ENCODE measurements at places on chromosomes 5 and 9.

DNA sequence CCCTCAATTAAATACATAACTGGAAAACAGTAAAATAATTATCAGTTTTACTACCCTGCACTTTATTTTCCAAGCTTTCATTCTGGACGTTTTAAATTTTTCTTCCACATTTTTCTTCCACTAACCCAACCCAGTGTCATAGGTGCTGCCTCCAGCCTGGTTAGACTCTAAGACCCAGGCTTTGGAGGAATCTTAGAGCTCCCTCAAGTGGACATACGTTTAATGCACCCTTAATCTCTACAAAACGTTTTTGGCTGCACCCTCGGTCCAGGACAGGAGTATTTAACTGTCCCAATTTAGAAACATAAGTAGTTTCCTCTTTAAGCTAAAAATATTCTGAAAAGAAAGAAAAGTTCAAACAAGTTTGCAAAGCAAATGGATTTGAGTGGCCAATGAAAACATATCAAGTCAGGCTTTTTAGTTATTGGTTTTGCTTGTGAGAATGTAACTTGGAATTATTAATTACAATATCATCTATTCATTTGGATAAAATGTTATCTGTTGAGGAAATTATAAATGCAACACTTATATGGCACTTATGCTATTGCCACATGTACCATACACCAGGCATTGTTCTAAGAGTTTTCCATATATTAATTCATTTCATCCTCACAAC is 38.9 kb downstream of the CDH6 start:
- no peak for DNase-seq

DNA sequence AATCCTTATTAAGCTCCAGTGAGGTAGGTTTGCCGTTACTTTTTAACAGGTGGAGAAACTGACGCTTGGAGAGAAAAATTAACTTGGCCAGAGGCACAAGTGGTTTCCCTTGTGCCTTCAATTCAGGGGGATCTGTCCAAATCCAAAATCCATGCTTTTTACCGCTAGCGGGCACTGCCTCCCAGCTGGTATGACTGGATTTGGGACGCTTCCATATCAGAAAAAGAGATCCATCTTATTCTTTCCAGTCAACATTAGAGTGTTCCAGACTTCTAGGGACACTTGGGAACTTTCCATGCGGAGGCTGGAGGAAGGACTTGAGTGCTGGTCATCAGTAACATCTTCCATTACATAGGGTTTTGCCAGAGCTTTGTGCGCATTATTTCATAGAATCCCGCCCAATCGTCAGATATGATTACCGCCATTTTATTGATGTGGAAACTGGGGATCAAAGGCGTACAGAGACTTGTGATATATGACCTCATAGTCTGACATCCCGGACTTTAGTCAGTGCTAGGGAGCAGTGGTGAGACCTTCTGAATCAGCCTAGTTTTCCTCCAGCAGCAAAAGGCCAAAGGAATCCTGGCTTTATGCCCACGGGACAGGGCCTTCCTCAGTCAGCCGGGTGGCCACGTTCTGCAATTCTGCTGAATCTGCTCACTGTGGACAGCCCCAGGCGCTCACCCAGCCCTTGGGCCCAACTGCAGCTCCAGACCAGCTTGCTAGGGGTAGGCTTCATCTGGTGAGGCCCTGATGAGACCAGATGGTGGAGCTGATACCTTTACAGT is 1.1 kb upstream of the GNPDA1 start:
- no peak for DNase-seq

GRCh38 chr5:150612905-150613670 is 27.4 kb upstream of the SYNPO start:
- no peak for DNase-seq

GRCh38 chr9:131841765-131842318 is 102.0 kb upstream of the RAPGEF1 start:
- no peak for DNase-seq

DNA sequence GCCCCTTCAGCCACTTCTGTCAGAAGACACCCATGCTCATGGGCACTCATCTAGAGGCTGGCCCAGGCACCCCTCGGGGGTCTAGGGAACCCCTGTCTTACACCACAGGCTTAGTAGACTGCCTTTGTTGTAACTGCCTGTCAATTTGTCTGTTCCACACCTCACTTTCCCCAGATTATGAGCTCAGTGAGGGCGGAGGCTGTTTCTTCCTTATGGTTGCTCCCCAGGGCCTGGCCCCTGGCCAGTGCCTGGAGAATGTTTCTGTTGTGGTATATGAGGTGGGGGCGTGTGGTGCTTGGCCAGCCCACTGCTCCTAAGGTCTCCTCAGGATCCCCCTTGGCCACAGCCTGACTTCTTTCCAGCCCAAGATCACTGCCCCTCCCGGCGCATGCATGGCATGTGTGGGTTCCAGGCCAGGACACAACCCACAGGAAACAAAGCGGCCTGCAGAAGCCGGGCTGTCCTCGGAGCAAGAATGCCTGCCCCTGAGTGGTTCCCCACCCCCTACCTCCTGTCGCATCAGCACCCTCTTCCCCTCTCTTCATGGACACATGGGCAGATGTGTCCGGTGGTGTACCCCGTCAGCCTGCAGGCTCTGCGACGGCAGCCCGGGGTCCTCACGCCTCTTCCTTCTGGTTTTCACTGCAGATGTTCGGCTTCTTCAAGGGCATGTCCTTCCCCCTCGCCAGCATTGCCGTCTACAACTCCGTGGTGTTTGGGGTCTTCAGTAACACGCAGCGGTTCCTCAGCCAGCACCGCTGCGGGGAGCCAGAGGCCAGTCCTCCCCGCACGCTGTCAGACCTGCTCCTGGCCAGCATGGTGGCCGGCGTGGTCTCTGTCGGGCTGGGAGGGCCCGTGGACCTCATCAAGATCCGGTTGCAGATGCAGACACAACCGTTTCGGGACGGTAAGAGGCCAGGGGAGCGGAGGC is 17.7 kb downstream of the SLC25A48 start:
- DNase-seq = no peak

DNA sequence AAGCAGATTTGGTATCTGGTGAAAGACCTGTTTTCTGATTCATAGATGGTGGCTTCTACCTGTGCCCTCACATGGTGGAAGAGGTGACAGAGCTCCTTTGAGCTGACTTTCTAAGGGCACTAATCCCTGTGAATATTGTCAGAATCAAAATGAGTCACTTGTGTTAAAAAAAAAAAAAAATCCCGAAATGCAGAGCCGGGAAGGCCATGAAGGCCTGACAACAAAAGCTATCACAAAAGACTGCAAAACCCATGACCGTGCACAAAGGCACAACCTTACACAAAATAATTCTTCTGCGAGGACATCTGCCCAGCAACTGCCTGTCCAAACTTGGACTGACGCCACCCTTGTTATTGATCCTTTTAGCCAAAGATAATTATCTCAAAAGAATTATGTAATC is 19.6 kb upstream of the UBTD2 start:
- DNase-seq = no peak

GRCh38 chr5:149959406-149960236 is 937 bp upstream of the SLC26A2 start:
- DNase-seq = peak; percentile 15

DNA sequence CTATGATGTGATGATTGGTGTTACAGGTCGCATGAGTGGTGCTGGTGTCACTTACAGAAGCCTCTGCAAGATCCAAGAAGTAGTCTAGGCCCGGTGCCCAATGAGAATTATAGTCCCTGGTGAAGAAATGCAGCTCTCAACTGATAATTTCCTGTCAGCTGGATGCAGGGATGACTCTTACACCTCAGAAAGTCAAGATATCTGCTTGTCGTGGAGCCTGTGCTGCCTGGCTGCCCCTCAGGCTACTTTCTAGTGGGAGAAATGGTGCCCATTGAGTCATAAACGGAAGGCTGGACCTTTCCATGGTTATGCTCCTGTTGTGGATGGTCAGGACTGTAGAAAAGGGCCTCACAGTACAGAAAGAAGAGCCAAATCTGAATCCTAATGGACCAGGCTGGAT is 46.8 kb upstream of the NXNL2 start:
- no peak for DNase-seq

- no peak for DNase-seq
These were observed 64.4 kb upstream of the SPATA31E1 start for GRCh38 chr9:87818308-87818707.

- DNase-seq = no peak
These were observed 35.5 kb upstream of the ISL1 start for GRCh38 chr5:51347704-51348103.

- no peak for DNase-seq
These were observed 23.0 kb upstream of the MTAP start for GRCh38 chr9:21779397-21779796.

DNA sequence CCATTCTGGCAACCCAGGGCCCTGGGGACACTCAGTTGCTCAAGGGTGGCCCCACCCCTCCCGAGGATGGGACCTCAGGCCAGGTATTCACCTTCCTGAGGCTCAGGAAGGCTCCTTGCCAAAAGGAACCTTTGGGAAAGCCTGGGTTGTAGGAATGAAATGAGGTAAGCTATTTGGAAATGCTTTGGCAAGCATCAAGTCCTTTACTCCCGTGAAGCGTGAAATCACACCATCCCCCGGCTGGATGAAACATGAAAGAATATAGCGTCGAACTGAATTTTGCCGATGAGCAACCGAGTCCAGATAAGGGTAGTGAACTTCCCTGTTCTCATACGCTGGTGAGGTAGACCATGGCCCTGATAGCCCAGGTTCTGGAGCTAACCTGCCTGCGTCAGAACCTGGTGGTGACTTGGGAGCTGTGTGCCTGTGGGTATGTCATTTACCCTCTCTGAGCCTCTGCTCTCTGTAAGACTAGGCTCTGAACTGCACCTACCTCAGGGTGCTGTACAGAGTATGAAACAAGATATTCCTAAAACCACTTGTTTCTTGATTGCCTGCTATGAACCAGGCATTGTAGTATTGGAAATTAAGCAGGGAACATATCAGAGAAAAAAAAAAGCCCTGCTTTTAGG is 105.3 kb upstream of the BOD1 start:
- DNase-seq = no peak

- no peak for DNase-seq
These were observed 340.2 kb downstream of the SLCO4C1 start for GRCh38 chr5:101955891-101956290.

DNA sequence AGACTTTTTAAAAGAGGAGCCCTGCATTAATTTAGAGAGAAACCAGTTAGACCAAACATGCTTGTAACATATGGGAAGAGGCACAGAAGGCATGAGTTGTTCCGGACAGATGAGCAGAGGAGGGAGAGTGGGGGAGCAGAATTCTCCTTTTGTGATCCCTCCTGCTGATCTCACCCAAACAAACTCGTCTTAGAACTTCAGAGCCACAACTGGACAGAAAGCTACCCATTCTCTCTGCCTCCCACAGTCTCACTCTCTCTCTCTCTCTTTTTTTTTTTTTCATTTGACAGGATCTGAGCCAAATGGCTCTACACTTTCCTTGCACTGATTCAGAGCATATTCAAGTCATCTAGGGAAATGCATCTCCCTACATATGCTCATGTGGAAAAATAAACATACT is 196.0 kb upstream of the PAPPA start:
- no peak for DNase-seq

GRCh38 chr5:38718771-38719391 is 126.9 kb upstream of the OSMR start:
- DNase-seq = no peak

- DNase-seq = no peak
These were observed 157.7 kb upstream of the SLC12A2 start for GRCh38 chr5:127925916-127926315.

GRCh38 chr5:180824630-180825476 is 22.2 kb upstream of the MGAT1 start:
- no peak for DNase-seq

GRCh38 chr5:153365547-153365946 is 124.9 kb upstream of the GRIA1 start:
- no peak for DNase-seq

DNA sequence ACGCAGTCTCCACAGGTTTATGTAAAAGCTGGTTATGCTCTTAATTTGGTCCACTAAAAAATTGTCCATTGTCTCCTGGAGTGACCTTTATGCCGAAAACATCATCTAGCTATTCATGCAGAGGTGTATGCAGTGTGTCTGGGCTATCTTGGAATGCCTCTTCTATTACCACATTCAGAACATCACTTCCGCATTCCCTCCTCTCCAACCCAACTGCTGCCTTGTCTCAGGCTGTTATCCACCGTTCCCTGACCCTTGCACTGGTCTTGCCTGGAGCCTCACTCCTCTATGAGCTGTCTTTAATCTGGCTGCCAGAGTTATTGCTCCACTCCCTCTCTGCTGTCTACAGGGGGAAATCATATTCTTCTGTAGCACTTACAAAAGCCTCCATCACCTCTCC is 214.1 kb upstream of the ANKRD55 start:
- no peak for DNase-seq

- no peak for DNase-seq
These were observed 219.0 kb downstream of the AOPEP start for GRCh38 chr9:94945197-94946144.

DNA sequence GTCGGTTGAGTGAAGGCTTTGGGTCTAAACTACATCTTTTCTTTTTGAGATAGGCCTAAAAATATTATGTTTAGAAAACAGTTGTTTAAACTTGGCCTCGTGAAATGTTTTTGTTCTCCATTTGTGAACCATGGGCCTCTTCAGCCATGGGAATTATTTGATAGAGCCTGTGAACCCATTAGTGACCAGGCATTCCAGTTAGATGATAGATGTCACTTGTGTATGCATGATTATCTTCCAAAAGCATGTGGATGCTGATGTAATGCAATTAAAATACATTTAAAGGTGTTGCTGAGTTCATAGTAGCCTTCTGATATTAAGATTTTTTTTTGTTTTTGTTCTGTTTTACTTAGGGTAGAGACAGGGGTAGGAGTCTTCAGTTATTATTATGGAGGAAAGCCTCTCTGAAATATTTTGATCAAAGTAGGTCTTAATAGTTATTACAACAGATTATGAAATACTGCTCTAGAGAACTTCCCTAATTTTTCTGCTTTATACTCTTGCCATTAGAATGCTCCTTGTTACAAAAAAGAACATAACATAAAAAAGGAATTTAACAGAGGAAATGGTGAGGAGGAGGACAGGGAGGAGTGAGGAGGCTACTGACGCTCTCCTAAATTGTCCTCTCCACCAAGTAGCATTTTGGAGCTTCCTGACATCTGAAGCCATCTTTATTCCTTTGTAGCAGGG is 32.9 kb downstream of the CPEB4 start:
- DNase-seq = no peak

GRCh38 chr5:167514461-167514860 is 777.0 kb upstream of the WWC1 start:
- no peak for DNase-seq

- DNase-seq = no peak
These were observed 63.4 kb downstream of the TLE1 start for GRCh38 chr9:81625969-81626368.

GRCh38 chr5:163687414-163687813 is 182.0 kb downstream of the MAT2B start:
- DNase-seq = no peak

All from stimulated activated CD8-positive, alpha-beta memory T cell treated with anti-CD3 and anti-CD28 coated beads, Interleukin-4, amount 100 ng/mL, for 4 hours (primary cell).